ENCODE measurements at places on chromosomes 5 and 9. TPM values are rescaled to one million over a fixed set of nuclear protein-coding genes. Genes with fewer than 3 reads are reported as not detected.

The SLC46A2 gene
- not detected for total RNA-seq

The SMC5 gene
- total RNA-seq, result 131 TPM

The ARSB gene
- 28.5 TPM for total RNA-seq

The SPINK5 gene
- total RNA-seq, result not detected

The GTF3C5 gene
- total RNA-seq, result 49.8 TPM

The PCDHB13 gene
- total RNA-seq, result 29.7 TPM

The GPR151 gene
- under 0.01 TPM for total RNA-seq

The CCDC183 gene
- total RNA-seq, result 6.3 TPM

The RAB3C gene
- total RNA-seq, result 39.8 TPM

The SUSD3 gene
- total RNA-seq, result 1.3 TPM
